ENCODE measurements at places on chromosomes 1 and 21.

GRCh38 chr1:200233393-200233792, 176.4 kb downstream of the ZNF281 start:
- DNase-seq = no peak

DNA sequence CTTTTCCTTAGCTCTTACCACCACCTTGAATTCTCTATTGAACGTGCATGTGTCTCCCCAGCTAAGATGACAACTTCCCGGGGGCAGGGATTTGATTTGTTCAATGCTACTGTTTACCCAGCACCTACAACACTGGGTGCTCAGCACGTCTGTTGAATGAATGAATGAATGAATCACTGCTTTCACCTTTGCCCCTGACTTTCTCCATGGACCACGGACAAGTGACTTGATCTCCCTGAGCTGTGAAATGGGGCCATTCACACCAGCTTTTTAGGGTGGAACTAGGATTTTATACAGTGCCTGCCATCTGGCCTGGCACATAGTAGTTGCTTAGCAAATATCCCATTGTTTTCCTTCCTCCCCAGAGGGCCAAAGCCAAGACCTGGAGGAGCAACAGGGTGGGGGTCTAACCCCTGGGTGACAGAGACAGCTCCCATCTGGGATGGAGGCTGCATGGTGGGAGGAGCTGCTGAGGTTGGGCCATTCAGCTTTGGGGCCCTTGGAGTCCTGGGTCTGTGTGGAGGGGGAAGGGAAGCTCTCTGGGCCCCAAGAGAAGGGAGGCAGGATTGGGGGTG, 15.7 kb downstream of the TNFRSF1B start:
- no peak for DNase-seq

DNA sequence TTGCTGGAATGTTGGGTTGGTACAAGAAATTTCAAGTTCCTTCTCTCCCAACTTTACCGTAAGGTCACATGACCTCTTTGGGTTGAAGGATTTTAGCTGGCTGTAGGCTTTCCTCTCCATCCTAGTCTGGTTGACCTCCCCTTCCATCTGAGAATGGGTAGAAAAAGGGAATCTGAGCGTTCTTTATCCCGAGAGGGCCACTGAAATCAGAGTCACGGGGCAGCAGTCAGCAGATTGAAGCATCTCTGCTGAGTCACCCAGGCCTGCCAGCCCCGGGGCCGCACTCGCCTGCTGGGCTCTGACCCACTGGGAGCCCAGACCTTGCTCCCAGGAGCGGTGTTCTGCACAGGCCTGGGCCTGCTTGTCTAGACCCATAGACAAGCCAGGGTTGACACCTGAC, 31.0 kb downstream of the TMCC2 start:
- DNase-seq = no peak

GRCh38 chr1:3115275-3116149, 46.5 kb downstream of the PRDM16 start:
- no peak for DNase-seq

- DNase-seq = no peak
Measured at GRCh38 chr1:224684979-224685425, 68.9 kb downstream of the CNIH3 start.

DNA sequence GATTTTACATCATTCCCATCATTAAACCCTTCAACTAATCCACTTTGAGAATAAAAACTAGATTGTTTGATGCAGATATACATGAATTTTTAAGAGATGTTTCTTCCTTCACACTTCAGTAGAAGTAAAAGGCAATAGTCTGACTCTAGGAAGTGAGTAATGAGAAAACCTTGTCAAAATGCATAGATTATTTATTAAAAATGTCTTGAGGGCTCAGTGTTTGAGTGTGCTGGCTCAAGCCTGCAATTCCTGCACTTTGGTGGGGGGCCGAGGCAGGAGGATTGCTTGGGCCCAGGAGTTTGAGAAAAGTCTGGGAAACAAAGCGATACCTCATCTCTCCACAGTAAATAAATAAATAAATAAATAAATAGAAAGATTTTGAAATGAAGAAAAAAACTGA, 177.1 kb downstream of the NEGR1 start:
- no peak for DNase-seq

DNA sequence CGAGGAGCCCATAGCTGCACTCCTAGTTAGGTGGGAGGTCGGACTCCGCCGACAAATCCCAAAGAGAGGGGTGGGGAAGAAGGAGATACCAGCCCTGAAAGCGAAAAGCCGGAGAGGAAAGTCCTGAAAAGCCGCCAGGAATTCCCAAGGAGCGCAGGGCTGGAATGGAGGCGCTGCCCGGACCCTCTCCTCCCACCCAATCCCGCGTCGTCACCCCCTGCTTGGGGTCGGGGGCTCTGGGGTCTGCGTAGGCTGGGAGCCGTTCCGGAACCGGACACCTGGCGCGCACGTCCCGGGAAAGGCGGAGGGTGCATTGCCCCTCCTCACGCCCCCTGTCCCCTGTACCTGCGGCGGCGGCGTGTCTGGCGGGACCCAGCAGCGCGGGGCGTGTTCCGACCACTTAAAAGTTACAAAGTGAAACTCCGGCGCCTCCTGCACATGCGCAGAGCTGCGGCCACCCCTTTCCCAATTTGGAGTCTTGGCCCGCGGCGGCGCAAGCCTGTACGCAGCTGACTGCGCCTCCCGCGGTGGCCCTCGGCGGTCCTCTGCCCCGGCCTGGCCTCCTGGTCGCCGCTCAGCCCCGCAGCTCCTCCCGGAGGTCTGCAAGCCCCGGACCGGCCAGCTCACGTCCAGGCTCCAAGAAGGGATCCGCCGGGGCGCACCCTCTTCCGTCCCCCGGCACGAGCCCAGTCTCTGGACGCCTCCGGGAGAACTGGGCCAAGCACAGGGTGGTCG, at the start of gene TMEM63A:
Gene TMEM63A (minus strand): TSS at position 422 of the 735 bp plus-strand sequence. CDS start 4,800 bp downstream, outside the sequence.
- DNase-seq = peak; percentile 86

DNA sequence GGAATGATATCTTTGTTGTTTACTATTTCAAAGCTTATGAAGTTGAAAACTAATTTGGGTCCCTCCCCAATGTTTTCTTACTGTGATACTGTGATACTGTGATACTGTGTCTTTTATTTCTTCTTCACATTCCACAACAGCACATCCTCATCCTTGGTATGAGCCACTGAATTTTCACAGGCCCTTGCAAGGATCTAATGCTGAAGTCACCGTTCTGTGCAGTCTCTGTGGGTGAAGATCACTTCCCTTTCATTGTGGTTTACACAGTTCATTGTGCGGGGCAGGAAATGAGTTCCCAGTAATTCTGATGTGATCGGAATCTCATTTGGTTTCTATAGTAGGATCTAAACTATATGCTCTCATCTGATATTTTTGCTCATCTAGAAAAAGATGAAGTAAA, 32.1 kb upstream of the PAXBP1 start:
- DNase-seq = no peak

- DNase-seq = no peak
Measured at GRCh38 chr21:39057121-39057520, 126.1 kb downstream of the PSMG1 start.

DNA sequence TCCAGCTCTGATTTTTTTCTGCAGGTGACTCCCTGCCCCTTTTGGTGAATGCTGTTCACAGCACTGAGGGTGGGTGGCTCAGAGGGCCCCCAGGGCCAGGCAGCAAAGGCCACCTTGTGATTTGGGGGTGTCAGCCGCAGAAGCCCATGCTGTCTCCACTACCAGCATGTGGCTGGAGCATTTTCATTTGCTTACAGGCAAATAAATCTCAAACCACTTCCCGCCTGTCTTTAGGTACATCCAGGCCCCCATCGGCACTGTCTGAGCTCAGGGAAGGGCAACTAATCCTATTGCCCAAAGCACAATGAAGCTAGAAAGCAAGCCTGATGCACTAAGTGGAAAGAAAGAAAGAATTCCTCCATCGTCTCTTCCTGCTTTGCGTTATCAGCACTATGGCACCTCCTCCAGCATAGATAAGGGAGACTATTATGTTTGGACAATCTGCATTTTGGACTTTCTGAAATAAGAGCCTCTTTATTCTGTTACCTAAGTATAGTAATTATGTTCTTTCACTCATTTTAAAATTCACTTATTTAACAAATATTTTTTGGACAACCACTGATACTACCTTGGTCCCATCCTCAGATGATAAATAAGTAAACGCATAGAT, 100.5 kb upstream of the TLR5 start:
- no peak for DNase-seq

DNA sequence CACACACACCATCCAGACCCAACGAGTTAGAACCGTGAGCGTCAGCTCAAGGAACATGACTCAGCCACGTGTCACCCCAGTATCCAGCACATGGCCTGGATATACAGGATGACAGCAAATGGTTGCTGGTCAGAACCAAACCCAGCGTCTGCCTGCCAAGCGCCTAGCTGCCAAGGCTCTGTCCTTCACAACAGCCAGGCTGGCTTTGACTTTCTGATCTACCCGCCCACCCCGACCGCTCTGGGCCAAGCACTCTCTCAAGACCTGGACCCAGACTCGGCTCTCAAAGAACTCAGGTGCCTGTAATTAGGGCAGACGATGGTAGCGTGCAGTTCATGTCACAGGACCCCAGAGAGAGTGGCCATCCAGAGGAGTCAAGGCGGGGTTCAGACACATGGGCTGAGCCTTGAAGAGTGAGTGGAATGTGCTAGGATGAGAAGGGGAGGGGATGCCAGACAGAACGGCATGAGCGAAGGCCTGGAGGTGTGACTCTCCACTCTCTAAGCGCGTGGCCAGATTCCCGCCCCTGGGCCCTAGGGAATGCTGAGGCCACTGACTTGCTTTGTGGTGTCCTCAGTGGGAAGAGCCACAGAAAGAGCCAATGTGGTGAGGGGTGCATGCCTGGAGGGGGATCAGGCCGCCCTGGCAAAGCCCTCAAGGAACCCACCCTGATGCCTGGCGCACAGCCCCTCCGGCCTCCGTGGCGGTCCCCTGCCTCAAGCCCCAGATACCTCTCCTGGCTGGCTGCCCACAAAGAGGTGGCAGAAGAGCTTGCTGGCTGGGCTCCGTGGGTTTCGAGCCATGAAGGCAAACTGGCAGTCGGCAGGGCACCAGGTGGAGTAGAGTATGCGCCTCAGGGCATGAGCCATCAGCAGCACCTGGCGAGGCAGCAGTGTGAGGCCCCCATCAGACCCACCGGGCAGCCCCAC, 7.0 kb downstream of the SH2D5 start:
- DNase-seq = no peak

- DNase-seq = no peak
Measured at GRCh38 chr1:14112613-14113012, 412.6 kb downstream of the PRDM2 start.

DNA sequence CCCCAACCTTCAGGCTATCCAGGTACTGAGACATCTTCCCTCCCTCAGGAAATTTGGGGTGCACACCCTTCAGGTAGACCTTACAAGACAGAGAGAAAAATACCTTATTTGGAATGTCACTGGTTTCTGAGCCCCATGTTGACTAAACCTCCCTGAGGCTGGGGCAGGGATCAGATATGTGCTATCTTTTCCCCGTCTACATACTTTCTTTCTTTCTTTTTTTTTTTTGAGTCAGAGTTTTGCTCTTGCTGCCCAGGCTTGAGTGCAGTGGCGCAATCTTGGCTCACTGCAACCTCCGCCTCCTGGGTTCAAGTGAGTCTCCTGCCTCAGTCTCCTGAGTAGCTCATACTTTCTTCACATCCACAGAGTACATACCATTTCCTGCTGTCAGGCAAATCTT, 1.6 kb downstream of the CYB5R1 start:
- no peak for DNase-seq

GRCh38 chr1:45370575-45370974, 30.3 kb upstream of the MUTYH start:
- DNase-seq = no peak

- no peak for DNase-seq
Measured at GRCh38 chr1:156657741-156658319, 15.9 kb downstream of the BCAN start.

DNA sequence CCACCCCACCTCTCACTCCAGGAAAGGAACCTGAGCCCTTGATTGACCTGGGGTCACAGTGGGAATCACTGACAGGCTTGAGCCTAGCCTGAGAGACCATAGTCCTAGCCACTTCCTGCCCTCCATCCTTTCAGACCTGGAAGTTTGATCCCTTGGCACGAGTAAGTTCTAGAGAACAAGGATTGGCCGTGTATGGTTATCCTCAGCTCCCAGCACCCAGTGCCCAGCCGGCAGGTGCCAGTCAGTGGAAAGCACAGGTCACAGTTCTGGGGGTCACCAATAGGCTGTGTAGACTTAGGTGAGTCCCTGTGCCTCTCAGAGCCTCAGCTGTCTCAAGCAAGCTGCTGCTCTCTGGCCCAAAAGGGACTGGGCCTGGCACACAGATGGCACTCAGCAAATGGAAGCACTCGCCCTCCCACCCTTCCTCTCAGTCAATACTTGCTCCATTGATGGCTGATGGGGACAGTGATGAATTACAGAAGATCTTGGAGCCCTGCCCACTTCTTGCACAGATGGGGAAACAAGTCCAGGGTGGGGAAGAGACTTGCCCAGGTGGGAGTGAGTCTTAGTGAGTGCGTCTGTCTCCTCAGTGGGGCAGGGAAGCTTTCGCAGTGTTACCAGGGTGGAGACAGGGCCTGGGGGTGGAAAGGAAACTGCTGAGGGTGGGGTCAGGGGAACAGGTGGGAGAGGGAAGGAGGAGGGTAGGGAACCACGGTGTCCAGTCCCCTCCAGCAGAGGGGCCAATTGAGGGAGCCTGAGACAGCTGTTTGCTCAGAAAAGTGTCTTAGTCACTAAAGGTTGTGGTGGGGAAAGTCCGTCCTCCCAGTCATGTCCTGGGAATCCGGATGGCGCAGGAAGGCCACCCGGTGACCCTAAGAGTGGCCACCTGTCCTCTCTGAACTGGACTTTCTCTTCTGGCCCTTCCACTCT, 2.6 kb upstream of the KCNQ4 start:
- no peak for DNase-seq

DNA sequence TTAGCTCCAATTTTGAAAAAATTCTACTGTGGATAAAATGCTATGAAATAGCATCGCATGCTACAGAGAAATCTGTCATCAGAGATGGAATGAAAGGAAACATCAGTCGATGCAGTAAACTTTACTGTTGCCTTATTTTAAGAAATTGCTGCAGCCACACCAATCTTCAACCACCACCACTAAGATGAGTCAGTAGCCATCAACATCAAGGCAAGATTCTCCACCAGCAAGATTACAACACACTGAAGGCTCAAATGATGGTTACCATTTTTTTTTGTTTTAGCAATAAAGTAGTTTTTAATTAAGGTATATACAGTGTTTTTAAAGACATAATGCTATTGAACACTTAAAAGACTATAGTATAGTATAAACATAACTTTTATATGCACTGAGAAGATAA, 95.6 kb upstream of the JUN start:
- DNase-seq = no peak

DNA sequence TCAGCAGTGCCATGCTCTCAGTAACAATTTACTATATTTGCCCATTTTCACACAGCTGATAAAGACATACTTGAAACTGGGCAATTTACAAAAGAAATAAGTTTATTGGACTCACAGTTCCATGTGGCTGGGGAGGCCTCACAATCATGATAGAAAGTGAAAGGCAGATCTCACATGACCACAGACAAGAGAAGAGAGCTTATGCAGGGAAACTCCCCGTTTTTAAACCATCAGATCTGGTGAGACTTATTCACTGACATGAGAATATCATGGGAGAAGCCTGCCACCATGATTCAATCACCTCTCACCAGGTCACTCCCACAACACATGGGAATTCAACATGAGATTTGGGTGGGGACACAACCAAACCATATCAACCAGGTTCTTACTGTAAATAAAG, 112.1 kb upstream of the C1orf87 start:
- DNase-seq = no peak

Measured in T-helper 1 cell (primary cell).